ENCODE measurements at places on chromosomes 1 and 21. TPM values are rescaled to one million over a fixed set of nuclear protein-coding genes. Genes with fewer than 3 reads are reported as not detected.

DYNLT4 gene
- polyA plus RNA-seq = 0.11 TPM

ZSWIM5 gene
- polyA plus RNA-seq = 0.03 TPM

AURKAIP1 gene
- 306 TPM for polyA plus RNA-seq

OR6N1 gene
- polyA plus RNA-seq = not detected

ZNF593OS gene
- 0.44 TPM for polyA plus RNA-seq

TRIM46 gene
- polyA plus RNA-seq = 0.03 TPM

RUNX1 gene
- 13.5 TPM for polyA plus RNA-seq

NCAM2 gene
- polyA plus RNA-seq = 0.14 TPM

TTC24 gene
- 0.13 TPM for polyA plus RNA-seq

EPHA8 gene
- polyA plus RNA-seq = 0.01 TPM

SCNM1 gene
- 78.7 TPM for polyA plus RNA-seq

LHX8 gene
- not detected for polyA plus RNA-seq

CELA3B gene
- polyA plus RNA-seq = 0.64 TPM
